Testis (tissue), 5 donors: ENCODE measurements at places on chromosomes 4 and X.
A peak's percentile ranks its signal among the peaks of the same experiment; 100 is the strongest.

GRCh38 chr4:128682942-128683666, 126.4 kb upstream of the JADE1 start:
- no peak for DNase-seq

- DNase-seq: no peak
These were observed 86.6 kb upstream of the ZDHHC15 start for GRCh38 chrX:75609406-75609805.

GRCh38 chrX:152926923-152927322, 29.1 kb downstream of the ZNF185 start:
- DNase-seq: no peak

DNA sequence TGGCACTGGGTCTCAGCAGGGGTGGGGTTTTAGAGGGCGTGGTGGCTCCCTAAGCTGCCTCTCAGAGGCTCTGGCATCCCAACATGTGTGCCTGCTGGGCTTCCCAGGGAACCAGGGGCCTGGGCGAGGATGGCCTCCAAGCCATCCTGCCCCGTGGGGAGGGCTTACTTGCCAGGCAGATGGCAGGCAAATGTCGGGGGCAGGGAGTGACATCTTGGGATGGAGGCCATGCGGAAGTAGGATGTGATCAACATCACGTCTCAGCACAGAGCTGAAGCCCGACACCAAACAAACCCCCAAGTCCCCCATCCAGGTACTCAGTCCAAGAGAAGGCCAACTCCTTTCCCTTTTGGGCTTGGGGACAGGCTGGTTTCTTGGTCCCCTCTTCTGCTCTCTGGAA, 4.7 kb downstream of the L1CAM start:
- no peak for DNase-seq

DNA sequence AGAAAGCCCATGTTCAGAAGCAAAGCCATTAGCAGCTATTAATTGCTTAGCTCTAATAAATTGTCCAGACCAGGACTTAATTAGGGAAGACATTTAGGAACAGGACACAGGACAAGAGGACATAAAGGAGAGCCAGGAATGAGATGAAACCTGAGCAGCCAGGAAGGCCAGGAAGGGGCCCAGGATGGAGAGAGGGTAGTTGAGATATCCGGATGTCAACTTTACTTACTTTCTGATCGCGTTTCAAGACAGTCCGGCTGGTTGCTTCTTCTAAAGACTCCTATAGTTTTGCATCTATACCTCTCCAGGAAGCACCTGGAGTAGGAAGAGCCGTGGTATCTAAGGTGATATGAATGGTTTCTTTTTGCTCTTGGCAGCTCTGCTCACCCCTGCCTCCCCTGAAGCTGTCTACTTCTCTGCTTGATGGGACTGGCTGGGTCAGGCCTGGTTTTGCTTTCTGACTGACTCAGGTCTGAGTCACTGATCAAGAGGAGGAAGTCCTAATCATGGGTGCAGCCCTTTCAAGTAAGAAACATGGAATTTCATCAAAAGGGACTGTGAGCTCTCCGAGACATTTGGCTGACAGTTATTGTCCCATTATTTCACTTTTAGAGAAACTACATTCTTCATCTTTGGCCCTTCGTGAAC, 733.3 kb downstream of the RPA4 start:
- no peak for DNase-seq

DNA sequence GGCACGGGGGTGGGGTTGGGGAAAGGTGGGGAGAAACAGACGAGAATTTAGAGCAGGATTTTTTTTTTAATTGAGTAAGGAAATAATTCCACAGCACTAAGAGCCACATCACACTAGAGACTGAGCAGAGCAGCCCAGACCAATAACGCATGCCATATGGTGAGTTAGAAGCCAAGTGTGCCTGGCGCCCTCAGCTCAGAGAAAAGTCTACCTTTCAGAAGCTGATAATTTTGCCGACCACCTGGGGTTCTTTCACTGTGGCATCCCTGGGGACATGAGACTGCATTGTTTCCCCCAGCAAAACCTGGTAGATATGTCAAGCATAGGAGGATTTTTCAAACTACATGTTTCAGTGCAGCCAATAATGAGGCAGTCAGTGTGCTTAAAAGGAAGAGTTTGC, 516.8 kb downstream of the SMARCA1 start:
- DNase-seq: no peak

DNA sequence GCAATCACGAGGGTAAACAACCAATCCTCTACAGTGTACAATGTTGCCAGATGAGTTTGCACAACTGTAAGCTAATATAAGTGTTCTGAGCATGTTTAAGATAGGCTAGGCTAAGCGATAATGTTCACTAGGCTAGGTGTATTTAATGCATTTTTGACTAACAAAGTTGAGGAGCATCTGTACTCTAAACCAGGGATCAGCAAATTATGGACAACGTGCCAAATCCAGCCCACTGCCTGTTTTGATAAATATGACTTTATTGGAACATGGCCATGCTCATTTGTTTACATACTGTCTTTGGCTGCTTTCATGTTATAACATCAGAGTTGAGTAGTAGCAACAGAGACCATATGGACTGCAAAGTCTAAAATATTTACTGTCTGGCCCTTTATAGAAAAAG, 46.3 kb upstream of the ARHGEF6 start:
- DNase-seq: no peak

- peak; percentile 17 for DNase-seq
These were observed 335.1 kb downstream of the SMARCA1 start for GRCh38 chrX:129188231-129188630.

DNA sequence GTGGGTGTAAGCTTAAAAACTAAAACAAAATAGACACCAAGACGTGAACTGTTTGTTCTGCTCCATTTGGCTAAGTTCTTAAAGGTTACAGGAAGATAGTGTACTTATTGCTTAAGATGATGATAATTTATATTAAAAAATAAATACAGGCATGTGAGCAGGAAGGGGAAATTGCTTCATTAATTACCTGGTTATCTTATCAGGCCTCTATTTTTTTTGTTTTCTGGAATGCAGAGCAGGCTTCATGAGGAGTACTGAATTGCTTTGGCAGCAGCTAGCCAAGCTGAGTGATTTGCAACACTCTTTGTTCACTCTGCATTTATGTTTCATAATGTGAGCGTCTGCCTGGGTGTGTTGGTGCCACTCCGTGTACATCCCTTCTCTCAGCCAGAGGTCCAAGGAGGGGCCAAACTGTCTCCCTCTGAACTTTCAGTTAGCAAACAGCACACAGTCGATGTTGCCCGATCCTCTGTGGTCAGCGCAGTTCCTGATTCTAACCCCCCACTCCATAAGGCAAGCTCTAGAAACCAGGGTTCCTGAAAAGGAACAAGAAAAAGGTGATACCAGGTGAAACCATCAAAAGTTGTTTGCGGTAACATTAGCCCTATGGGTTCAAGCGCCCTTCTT, 348.2 kb downstream of the SPRY1 start:
- peak; percentile 45 for DNase-seq

- no peak for DNase-seq
These were observed 6.9 kb downstream of the SH3TC1 start for GRCh38 chr4:8205749-8206611.

DNA sequence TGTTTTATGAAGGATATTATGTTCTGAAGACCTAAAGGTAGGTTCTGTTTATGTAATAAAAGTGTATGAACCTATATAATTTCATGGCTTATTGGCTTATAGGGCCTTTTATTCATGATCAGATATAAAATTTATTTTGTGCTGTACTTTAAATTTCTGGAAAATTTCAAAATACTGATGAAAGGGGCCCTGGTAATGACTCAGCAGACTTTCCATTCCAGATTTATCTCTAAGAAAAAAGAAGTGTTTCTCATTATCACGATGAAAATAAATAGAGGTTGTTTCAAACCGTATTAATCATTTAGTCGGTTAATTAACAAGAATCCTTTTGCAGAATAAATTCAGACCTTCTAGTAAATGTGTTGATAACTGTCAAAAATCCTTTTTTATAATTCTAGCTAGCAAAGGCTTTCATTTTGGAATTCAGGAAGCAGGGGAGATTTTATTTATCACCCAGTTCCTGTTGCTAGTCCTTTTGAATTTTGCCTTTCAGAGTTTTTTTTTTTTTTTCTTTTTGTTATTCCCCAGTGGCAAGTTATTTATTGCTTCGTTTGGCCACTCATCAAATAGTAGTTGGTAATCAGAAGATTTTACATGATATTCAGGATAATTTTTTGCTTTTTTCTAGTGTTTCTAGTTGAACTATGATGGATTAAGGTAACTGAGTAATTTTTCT, 5.4 kb upstream of the TAPT1 start:
- DNase-seq: no peak

DNA sequence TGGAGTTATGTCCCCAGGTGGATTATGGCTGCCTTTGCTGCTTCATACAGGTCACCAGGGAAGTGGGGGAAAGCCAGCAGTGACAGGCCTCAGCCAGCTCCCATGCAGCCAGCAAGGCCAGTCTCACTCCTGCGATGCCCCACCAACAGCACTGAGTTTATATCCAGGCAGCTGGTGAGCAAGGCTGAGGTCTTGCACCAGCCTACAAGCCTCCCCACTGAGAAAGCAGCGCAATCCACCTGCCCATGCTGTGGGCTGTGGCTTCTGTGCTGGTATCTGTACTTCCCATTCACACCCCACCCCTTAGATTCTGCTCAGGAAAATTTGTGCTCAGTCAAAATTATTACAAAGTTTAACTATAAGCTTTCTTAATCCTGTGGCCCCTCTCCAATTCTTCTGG, 153.5 kb downstream of the HHIP start:
- DNase-seq: no peak

GRCh38 chr4:1315836-1316536, 26.3 kb downstream of the MAEA start:
- no peak for DNase-seq

DNA sequence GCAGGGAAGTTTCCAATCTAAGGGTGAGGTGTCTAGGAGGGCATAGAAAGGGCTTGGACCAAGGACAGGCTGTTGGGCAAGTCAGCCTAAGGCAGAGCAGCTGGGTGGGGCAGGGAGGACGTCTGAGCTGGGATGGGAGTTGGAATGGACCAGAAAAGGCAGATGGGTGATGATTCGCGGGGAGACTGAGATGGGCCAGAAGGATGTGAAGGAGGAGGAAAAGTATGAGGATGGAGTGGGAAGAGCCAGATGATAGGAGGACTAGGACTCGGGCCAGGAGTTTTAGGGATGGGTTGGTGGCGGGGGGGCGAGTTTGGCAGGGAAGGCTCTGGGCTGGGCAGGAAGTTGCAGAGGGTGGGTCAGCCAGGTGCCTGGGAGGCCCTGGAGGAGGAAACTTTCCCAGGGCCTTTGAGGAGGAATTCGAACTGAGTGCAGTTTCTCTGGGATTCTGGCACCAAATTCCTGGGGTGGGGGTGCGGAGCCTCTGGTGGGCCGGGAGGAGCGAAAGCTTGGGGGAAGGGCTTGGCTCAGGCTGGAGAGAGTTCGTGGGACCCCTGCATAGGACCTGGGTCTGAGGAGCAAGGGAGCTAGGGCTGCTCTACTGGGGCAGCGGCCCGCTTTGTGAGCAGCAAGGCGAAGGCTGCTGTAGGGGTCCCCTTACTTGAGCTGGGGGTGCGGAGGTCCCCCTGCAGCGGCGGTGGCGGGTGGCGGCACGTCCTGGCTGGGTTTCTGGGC, 8.7 kb upstream of the TIMP1 start:
- peak; percentile 58 for DNase-seq

- DNase-seq: no peak
These were observed 8.4 kb downstream of the ATP10D start for GRCh38 chr4:47493238-47494123.

DNA sequence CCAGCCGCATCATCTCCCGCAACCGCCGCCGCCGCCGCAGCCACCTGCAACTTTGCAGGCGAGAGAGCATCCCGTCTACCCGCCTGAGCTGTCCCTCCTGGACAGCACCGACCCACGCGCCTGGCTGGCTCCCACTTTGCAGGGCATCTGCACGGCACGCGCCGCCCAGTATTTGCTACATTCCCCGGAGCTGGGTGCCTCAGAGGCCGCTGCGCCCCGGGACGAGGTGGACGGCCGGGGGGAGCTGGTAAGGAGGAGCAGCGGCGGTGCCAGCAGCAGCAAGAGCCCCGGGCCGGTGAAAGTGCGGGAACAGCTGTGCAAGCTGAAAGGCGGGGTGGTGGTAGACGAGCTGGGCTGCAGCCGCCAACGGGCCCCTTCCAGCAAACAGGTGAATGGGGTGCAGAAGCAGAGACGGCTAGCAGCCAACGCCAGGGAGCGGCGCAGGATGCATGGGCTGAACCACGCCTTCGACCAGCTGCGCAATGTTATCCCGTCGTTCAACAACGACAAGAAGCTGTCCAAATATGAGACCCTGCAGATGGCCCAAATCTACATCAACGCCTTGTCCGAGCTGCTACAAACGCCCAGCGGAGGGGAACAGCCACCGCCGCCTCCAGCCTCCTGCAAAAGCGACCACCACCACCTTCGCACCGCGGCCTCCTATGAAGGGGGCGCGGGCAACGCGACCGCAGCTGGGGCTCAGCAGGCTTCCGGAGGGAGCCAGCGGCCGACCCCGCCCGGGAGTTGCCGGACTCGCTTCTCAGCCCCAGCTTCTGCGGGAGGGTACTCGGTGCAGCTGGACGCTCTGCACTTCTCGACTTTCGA, 654 bp downstream of the ATOH1 start:
- no peak for DNase-seq
